T-cell (primary cell): ENCODE measurements at places on chromosomes 7 and 10.

DNA sequence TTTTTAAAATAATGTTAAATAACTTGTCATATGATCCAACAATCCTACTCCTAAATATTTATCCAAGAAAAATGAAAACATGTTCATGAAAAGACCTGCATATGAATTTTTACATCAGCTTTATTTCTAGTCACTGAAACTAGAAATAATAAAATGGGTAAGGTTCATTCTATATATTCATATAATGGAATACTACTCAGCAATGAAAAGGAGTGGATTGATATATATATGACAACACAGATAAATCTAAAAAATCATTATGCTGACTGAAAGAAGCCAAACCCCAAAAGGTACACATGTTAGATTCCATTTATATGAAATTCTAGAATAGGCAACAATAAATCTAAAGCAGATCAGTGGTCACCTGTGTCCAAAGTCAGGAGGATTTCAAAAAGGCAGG, 84.9 kb upstream of the PCBD1 start:
- no peak for DNase-seq

DNA sequence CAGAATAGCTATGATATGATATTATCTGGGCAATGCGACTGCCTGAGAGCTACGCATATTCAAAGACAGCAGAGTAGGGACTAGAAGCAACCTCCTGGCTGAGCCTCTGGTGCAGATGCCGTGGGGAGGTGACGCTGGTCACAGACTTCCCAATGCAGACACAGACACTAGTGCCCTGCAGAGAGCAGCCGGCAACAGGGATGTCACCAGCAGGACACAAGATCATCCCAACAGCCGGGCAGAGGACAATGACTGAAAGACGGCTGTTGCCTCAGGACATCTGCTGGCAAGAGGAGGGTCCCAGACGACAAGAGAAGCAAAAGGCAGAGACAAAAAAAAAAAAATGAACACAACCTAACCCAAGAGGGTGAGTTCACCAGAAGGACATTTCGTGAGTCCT, 104.6 kb downstream of the CALN1 start:
- DNase-seq = no peak

- no peak for DNase-seq
Measured at GRCh38 chr10:110774069-110775019, 97.4 kb upstream of the PDCD4 start.

DNA sequence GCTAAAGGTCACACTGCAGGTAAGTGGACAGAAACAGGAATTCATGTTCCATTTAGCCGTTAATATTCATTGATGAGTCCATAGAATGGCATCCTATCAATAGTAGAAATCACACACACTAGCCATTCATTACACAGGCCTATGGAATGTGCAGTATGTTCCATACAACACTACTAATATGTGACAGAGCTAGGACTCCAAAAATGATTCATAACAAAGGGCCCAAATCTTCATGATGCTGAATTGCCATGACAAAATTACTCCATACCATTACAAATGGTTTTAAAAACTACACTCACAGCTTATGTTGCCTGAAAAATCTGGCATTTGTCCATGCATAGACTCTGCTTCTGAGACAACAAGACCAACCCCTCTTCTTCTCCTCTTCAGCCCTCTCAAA, 549.1 kb downstream of the XPNPEP1 start:
- no peak for DNase-seq

- no peak for DNase-seq
Measured at GRCh38 chr10:6217611-6218010, 14.9 kb downstream of the PFKFB3 start.

DNA sequence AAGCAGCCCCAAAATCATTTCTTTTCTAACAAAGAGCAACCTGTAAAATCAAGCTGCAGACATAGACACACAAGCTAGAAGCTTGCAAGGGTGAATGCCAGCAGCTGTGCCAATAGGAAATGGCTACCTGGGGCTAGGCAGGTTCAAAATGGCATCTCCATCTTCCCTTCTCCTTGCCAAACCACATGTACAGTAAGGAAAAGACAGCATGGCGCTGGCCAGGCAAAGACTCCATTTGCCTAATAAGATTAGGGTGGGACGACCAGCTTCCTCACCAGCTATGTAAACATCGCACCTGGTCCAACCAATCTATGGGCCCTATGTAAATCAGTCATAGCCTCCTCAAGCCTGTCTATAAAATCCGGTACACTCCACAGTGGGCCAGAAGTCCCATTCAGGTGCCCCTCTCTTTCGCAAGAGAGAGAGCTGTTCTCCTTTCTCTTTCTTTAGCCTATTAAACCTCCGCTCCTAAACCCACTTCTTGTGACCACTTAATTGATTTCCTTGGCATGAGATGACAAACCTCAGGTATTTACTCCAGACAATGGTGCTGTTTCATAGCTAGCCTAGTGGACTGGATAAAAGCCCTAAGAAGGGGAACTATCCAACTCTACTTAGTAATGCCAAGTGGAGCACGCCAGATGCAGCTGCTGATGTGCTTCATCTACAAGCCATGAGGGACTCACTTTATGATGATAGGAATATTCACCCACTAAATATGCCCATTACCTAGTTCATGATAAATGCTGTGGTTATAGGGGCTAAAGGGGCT, 44.1 kb downstream of the HTR7 start:
- no peak for DNase-seq

- no peak for DNase-seq
Measured at GRCh38 chr7:151000897-151001495, 10.2 kb downstream of the NOS3 start.
